ENCODE measurements at places on chromosomes 1 and 21.

DNA sequence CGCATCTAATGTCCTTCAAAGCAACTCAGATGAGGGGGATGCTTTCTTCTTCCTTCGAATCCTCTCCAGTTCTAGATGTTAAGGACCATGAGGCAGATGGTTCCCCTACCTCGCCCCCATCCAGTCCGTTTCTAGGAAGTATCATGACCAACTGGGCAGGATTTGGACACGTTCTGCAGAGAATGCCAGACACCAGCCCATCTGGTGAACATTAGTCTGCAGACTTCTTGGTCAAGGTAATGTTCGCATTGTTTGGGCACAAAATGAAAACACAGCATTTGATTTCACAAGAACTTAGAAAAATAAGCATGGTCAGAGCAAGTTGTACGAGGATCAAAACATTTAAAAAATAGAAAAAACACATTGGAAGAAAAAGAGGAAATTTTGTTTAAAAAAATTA lies 25.4 kb upstream of the ADARB1 start:
- DNase-seq = no peak

- DNase-seq = no peak
Measured at GRCh38 chr1:1005774-1006304, 5.9 kb upstream of the HES4 start.

GRCh38 chr1:117612517-117613248 lies 6.8 kb downstream of the TENT5C start:
- no peak for DNase-seq

DNA sequence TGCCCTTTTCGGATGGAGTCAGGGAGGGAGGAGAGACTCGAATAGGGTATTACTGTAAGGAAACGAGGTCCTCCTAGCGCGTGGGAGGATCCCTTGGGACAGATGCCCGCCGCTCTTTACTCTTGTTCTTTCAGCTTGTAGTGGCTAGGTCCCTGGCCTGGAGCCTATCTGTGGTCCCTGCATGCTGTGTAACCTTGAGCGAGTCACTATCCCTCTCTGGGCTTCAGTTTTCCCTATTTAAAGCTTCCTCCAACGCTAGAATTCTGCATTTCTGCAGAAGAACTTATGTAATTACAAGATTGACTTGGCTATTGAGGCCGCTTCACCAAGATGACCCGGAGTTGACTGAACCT lies 744 bp downstream of the MIER1 start:
- no peak for DNase-seq

DNA sequence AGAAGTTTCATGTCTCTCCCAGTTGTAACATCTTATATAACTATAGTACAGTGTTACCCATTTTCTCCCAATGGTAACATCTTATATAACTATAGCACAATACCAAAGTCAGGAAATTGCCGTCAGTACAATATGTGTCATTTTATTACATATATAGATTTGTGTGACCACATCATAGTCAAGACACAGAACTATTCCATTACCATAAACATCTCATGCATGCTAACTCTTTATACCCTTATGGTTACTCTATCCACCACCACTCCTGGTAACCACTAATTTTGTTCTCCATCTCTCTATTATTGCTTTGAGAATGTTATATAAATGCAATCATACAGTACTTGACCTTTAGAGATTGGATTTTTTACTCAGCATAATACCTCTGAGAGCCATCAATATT lies 120.7 kb downstream of the BACH1 start:
- DNase-seq = no peak

- no peak for DNase-seq
Measured at GRCh38 chr21:42456457-42456856, 39.6 kb downstream of the RSPH1 start.

DNA sequence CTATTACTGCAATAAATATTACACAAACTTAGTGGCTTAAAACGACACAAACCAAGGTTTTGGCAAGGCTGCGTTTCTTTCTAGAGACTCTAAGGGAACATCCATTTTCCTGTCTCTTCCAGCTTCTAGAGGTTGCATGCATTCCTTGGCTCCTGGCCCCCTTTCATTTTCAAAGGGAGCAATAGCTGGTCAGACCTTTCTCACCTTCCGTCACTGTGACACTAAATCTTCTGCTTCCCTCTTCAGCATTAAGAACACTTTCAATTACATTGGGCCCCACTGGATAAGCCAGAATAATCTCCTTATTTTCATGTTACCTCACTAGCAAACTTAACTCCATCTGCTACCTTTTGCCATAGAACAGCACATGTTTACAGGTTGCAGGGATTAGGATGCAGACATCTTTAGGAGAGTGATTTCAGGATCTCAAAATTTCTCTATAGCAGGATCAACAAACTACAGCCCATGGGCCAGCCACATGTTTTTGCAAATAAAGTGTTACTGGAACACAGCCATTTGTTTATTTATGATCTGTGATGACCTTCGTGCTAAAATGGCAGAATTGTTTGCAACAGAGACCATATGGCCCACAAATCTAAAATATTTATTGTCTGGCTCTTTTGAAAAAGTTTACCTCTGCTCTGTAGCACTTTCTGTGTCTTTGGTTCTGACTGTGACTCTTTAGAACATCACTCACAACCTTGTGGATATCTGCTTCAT lies 221.5 kb upstream of the SGIP1 start:
- DNase-seq = no peak

DNA sequence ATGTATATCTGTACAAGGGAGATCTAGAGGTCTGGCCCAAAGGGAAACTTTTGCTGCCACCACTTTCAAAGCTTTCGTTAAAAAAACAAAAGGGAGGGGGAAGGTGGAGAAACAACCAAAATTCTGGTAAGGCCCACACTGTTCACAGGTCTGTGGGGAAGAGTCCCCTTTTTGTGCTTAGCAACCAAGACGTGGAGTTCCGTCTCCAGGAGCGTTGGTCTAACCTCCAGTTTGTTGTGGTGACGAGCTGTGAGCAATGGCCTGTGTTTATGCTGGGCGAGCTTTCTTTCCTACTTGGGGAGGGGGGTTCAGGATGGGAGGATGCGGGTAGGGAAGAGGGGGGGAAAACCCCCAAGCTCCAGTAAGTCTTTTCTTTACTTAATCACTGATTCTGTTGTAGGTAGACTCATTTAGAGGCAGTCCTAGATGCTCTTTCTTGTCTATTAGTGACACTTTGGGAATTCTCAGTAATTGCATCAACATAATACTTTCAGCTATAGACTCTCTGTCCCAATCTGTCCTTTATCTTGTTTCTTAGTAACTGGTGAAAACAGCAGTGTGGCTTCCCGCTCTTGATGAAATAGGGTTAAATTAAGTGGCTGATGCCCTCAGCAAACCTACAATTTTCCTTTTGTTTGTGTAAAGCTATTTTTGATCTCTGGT lies 1.5 kb downstream of the HIPK1 start:
- no peak for DNase-seq

DNA sequence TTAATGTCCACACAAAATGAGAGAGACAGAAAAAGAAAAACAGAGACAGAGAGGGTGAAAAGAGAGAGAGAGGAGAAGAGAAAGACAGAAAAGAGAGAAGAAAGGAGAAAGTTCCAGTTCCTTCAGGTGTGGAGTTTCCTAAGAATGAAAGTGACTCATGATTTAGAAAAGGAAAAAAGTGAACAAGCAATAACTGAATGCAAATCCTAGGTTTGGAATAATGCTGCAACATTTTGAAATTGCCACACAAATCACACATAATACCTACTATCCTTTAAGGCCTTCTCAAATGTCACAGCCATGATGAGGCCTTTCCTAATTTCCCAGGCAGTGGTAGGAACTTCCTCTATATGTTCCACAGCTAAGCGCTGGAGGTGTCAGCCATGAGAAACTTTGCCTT lies 31.5 kb upstream of the XPR1 start:
- DNase-seq = no peak

GRCh38 chr1:186793582-186793927 lies 35.2 kb upstream of the PLA2G4A start:
- no peak for DNase-seq

DNA sequence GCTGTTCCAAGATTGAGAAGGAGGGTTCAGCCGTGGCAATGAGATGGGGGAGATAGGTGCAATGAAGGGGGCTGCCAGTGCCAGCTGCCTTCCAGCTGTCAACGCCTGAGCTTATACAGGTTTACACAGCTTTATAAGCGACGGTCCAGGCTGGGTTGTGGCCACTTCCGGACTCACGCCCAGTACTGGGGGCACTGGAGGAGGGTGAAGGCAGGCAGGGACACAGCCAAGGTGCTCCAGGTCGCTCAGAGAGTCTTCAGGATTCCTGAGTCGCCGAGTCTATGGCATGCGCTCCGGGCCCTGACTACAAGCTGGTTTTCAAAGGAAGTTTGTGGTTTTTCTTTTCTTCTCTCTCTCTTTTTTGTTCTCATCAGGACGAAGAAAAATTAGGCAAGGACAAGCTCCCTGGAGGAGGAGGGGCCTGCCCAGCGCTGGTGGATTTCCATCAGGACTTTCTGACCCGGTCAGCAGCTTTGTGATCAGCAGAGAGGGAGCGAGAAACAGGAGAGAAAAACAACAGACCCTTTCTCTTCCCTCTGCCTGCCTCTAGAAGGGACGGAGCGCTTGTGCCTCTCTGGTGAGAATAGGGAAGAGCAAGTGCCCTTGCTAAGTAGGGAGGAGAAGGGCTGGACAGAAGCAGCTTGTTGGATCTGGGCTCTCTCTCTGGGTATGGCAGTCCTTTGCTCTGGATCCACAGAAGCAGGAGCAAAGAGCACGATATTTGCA lies at the start of gene MINDY1:
TSS of gene MINDY1 (minus strand) at position 576 of the 726 bp plus-strand sequence. CDS start 4,285 bp downstream, outside the sequence.
- peak; percentile 40 for DNase-seq

DNA sequence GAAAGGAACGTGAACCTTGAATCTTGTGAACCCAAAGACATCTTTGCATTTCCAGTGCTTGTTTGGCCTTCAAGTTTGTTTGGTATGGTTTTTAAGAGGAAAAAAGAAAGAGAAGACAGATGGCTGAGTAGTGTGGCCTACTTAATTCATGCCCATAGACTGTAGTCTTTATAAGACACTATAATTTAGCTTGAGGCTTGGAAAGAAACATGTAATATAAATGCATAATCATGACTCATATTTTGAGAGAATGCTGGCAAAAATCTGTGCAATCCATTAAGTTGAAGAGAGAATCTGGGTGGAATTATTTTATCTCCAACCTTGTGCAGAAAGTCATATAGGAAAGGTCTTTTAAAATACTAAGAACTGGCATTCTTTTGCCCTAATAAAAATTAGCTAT lies 179.3 kb downstream of the SIPA1L2 start:
- DNase-seq = no peak

GRCh38 chr1:167061073-167061464 lies 29.1 kb downstream of the GPA33 start:
- DNase-seq = no peak

- no peak for DNase-seq
Measured at GRCh38 chr21:42207426-42207825, 11.5 kb upstream of the ABCG1 start.

- no peak for DNase-seq
Measured at GRCh38 chr1:203088441-203088840, 2.6 kb upstream of the MYOG start.

GRCh38 chr1:230047114-230047865 lies 19.7 kb upstream of the GALNT2 start:
- DNase-seq = no peak

DNA sequence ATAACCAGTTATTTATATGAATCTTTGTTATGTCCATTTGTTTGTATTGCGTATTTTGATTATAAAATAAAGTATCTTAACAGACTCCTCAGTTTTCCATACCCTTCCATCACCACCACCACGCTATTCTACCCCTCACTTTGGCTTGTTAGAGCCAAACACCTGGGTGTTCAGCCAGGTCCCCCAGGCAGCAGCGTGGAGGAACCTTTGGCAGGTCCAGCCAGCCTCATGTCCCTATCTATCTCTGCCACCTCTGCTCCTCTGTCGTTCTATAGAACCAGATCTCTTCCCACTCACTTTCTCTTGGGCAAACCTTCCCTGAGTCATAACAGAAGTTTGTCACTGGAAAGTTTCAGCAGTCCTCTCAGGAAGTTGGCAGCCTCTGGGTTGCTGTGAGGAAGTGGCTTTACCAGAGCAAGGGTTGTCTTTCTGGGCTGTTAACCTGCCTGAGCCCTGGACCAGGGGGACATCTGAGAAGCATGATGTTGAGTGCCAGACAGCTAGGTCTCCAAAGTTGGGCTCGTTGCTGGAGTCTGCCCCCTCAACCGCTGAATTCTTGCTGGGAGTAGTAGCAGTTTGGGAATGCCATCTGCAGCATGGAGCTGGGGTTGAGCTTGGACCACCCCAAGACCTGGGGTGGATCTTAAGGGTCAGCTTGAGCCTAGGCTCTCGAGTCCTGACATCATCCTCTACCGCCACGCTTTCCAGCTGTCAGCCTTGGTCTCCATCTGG lies 996 bp upstream of the SH3BGRL3 start:
- DNase-seq = no peak

- DNase-seq = no peak
Measured at GRCh38 chr1:193448682-193449461, 262.5 kb upstream of the B3GALT2 start.

GRCh38 chr1:23425193-23425494 lies 596 bp upstream of the TCEA3 start:
- DNase-seq = no peak

GRCh38 chr21:15521644-15522001 lies 208.2 kb upstream of the USP25 start:
- DNase-seq = no peak

DNA sequence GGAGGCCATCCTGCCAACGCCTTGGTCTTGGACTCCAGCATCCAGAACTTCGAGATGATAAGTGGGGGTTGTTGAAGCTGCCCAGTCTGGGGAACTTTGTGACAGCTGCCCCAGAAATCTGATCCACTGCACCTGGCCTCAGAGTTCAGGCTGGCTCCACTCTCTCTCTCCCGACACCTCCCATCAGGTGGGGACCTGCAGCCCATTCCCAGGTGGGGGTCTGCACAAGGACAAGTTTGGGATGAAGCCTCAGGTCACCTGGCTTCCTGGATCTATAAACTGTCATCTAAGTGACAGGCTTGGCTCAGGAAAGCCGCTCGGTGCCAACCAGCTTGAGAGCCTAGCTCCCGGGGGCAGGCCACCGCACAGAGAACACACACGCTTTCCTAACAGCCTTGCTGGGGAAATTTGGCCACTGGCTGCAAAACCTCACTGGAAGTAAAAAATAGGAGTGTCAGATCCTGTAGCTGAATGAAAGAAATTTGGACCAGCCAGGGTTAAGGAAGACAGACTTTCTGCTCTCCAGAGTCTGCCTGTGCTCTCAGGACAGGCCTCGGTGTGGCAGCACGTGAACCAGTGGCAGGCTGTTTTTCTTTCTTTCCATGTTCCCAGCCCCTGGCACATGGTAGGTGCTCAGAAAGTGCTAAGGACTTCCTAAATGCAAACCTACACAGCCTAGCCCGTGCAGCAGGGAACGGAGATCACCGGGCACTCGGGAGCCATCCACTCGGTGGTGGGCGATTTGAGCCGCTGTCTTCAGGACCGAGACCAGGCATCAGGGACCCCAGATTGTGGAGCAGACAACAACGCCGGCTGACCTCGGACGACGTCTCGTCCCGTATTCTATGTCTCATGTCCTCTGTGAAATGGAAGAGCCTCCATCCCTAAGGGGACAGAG lies 42.6 kb upstream of the LBR start:
- DNase-seq = no peak

DNA sequence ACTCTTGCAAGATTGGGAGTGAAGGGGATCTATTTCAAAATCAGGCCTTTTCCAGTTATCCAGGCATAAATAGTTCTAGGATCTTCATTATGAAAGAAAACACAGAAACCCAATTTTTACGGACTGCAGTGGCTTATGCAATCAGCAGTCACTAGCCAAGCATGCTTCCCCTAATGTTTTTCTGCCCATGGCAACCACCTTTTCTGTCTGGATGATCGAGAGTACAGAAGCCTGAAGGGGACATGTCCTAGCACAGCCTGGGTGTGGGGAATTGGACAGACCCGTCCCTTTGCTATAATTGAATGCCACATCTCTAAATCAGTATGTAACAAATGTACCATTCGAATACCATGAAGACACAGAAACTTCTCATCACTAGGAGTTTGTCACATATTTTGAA lies 29.8 kb upstream of the NCAM2 start:
- DNase-seq = no peak

- DNase-seq = no peak
Measured at GRCh38 chr21:43331962-43332828, 94.7 kb downstream of the SIK1 start.
